Fibroblast of gingiva (primary cell): ENCODE measurements at places on chromosomes 1 and 21.

- no peak for DNase-seq
Measured at GRCh38 chr1:50193002-50193401, 84.3 kb downstream of the ELAVL4 start.

GRCh38 chr21:41358193-41359166, 3.3 kb upstream of the MX2 start:
- DNase-seq = no peak

GRCh38 chr1:26413031-26413430, 2.4 kb downstream of the LIN28A start:
- no peak for DNase-seq

DNA sequence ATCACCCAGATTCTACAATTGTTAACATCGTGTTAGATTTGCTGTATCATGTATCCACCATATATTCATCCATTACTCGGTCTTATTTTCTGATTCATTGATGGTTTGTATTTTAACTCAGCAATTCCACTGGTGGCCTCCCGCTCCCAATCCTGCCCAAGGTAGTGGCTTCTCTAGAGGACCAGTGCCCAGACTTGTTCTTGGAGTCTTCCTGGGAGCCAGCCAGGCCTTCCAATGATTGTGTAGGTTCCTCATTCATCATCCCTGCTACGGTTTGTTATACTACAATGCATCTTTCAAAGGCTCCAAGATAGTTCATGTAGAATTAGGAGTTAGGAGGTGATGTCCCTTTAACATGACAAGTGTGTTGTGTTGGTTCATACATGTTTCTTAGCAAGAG, 451.1 kb downstream of the SETD4 start:
- no peak for DNase-seq

- DNase-seq = no peak
Measured at GRCh38 chr1:211739671-211740411, 64.4 kb upstream of the NEK2 start.

GRCh38 chr21:26331205-26331980, 160.8 kb upstream of the APP start:
- DNase-seq = no peak
